ENCODE measurements at places on chromosomes 6 and 20.

- DNase-seq = no peak
Observed at GRCh38 chr6:81843302-81843701, 90.8 kb upstream of the TENT5A start.

GRCh38 chr6:160088069-160088783 is 33.4 kb upstream of the SLC22A1 start:
- no peak for DNase-seq

GRCh38 chr6:156795825-156796224 is 18.6 kb downstream of the ARID1B start:
- DNase-seq = no peak

GRCh38 chr6:163756079-163756478 is 341.6 kb downstream of the QKI start:
- no peak for DNase-seq

DNA sequence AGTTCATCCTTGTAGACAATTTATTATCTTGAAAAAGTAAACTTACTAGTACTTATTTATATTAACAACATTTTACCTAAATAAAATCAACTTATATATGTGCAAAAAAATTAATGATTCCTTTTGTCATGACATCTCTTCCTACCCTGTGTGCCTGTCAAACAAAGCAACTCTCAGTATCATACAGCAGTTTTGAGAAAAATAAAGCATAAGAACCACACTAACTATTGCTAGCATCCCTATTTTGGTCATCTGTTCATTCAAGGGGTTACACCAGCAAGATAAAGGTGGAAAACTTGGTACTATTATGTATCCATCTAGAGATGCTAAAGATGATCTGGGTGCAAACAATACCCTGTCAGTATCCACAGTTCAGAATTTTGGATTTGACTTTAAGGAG is 7.4 kb upstream of the HLA-DRB1 start:
- DNase-seq = no peak

All from stimulated activated CD8-positive, alpha-beta memory T cell treated with anti-CD3 and anti-CD28 coated beads, Interleukin-15, amount 100 ng/mL, for 24 hours (primary cell).